ENCODE measurements at places on chromosomes 11 and 22. TPM values are rescaled to one million over a fixed set of nuclear protein-coding genes. Genes with fewer than 3 reads are reported as not detected.

SIK2 gene
- 40.2 TPM for total RNA-seq

- H3K36me3 ChIP-seq = peaks cover 25% of the 10 kb centered on the region
- H3K27ac ChIP-seq = peak overlapping the region; percentile 93
- peaks cover 81% of the 10 kb centered on the region for H3K4me1 ChIP-seq
- DNase-seq = peak; percentile 96
These were observed 14.2 kb downstream of the DTX4 start for GRCh38 chr11:59186130-59186594.

DNA sequence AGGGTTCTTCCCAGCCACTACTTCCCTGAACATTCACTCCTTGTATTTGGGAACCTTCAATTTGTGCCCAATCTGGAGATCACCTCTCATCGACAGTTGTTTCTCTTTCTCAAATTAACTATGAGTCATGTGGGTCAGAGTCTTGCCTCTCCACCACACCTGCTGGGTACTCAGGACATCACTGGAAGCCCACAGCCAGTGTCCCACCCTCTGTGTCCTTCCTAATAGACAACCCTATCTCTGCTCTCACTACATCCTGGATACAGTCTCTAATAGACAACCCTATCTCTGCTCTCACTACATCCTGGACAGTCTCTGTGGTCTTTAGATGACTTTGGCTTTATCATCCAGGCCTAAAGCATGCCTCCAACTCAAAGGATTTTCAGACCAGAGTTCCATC, 70.1 kb downstream of the ARL14EP start:
- no peaks in the 10 kb centered on the region for H3K27me3 ChIP-seq
- no peak overlapping the region for H3K27ac ChIP-seq
- H3K4me1 ChIP-seq = no peaks in the 10 kb centered on the region
- H3K4me3 ChIP-seq = no peak overlapping the region
- no peak for DNase-seq

DNA sequence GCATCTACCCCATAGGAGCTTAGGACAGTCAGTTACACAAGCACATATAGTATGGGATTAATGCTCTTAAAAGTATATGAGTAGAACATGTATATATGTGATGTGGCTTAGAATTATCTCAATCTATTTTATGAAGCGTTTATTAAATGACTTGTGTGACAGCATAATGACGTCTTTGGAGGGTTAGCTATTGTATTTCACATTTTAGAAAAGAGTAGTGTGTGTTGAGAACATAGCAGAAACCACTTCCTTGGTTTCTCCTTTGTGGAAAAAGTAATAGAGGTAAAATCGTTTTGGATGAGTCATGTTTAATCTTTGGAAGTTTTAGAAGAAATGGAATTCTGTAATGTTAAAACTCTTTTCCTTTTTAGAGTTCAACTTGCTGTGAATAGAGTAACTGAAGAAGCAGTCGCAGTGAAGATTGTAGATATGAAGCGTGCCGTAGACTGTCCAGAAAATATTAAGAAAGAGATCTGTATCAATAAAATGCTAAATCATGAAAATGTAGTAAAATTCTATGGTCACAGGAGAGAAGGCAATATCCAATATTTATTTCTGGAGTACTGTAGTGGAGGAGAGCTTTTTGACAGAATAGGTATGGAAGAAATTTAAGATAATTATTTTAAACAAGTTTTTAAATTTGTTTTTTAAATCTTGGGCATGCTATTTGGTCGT, 2.4 kb downstream of the CHEK1 start:
- peaks cover 8% of the 10 kb centered on the region for H3K4me1 ChIP-seq
- H3K27me3 ChIP-seq = no peaks in the 10 kb centered on the region
- peak overlapping the region; percentile 68 for H3K4me3 ChIP-seq
- peaks cover 3% of the 10 kb centered on the region for H3K36me3 ChIP-seq
- no peak for DNase-seq
- peak overlapping the region; percentile 92 for H3K27ac ChIP-seq

SLC22A8 gene
- not detected for total RNA-seq

DNA sequence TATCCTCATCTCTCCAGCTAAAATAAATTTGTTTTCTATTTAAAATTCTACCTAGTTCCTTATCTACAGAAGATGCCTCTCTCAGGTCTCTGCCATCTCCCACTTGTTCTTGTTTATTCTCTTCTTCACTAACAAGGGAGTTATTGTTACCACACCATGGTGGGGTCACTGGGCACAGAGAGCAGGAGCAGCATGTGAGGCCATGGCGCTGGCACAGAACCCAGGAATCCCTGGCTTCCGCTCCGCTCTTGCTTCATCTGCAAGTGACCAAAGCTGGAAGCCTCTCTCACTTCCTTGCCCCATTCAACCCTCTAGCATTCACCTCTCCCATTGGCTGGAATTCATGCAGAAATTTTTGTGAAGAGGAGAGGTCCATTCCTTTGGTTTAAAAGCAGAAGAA, 190.7 kb upstream of the NCAM1 start:
- no peak overlapping the region for H3K27ac ChIP-seq
- H3K4me3 ChIP-seq = no peak overlapping the region
- no peak for DNase-seq
- no peaks in the 10 kb centered on the region for H3K4me1 ChIP-seq

DNA sequence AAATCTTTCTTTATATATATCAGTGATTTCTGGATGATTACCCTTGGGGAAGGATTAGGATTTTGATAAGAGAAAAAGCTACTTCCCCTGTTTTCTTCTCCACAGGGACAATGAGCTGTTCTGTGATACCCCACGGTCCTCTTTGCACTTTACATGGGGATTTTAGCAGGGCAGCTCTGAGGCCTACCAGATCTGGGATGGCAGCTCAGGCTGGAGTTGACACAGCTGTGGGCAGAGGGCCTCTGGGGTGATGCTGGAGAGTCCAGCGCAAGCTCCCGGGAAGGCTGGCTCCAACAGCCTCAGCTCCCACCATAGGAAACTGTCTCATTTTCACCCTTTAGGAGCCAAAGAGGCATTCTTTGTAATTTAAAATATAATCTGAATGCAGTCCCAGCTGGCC, 383.8 kb upstream of the NARS2 start:
- no peaks in the 10 kb centered on the region for H3K36me3 ChIP-seq
- H3K27ac ChIP-seq = no peak overlapping the region
- H3K27me3 ChIP-seq = 0 out of 2 replicates have a peak, but pooled peaks cover 1% of the 10 kb centered on the region
- H3K4me1 ChIP-seq = no peaks in the 10 kb centered on the region

GRCh38 chr11:69968396-69969347, 109.4 kb upstream of the ANO1 start:
- no peaks in the 10 kb centered on the region for H3K27me3 ChIP-seq
- DNase-seq = no peak
- H3K4me1 ChIP-seq = peaks cover 81% of the 10 kb centered on the region
- H3K36me3 ChIP-seq = no peaks in the 10 kb centered on the region

DNA sequence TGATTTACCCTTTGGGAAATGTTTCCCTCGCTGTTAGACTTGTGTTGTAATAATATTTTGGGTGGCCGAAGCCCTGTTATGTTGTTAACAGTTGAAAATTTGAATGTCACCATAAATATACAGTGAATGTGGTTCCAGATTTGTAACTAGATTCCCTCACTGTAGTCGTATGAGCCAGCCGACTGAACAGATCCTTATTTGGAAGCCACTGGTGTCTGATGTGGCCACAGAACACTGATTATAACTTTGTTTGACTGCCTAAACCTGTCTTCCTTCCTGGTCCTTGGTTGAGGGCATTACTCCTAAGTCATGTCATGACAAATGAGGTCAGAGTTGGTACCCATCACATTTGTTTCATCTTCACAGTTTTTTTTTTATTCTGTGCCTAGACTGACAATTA, 45.4 kb downstream of the YAP1 start:
- H3K36me3 ChIP-seq = no peaks in the 10 kb centered on the region
- peaks cover 37% of the 10 kb centered on the region for H3K4me1 ChIP-seq
- no peak for DNase-seq
- H3K27ac ChIP-seq = no peak overlapping the region
- H3K27me3 ChIP-seq = no peaks in the 10 kb centered on the region

DNA sequence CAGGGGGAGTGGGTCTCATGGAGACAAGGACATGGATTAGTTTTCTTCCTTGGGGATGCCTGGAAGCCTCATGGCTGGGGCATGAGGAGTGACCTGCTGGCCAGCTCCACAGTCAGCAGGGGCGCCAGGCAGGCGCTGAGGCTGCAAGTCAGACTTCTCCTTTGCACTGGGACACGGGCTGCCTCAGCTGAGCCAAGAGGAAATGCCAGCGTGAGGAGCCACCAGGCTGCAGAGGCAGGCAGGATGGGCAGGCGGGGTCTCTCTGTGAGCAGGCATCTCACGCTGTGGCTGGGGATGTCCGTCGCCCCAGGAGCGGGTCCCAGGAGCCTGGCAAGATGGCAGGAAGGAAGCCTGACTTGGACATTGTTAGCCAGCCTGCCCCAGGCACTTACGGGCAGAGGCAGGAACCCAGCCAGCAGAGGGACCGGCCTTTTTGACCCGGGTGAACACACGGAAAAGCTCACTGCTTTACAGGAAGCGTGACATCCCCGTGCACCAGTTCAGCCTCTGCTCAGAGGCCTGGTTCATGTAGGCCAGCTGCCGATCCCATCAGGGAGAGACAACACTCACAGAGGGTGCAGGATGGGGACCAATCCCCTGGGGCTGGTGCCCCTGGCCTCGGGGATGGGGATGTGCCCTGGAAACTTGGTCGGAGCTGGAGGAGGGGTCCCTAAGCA, 10.2 kb downstream of the GNB1L start:
- no peak overlapping the region for H3K4me3 ChIP-seq
- no peaks in the 10 kb centered on the region for H3K36me3 ChIP-seq

- peaks cover 40% of the 10 kb centered on the region for H3K4me1 ChIP-seq
- H3K27me3 ChIP-seq = no peaks in the 10 kb centered on the region
- no peak overlapping the region for H3K4me3 ChIP-seq
- DNase-seq = no peak
These were observed 261.2 kb downstream of the CADM1 start for GRCh38 chr11:115242982-115243381.

DNA sequence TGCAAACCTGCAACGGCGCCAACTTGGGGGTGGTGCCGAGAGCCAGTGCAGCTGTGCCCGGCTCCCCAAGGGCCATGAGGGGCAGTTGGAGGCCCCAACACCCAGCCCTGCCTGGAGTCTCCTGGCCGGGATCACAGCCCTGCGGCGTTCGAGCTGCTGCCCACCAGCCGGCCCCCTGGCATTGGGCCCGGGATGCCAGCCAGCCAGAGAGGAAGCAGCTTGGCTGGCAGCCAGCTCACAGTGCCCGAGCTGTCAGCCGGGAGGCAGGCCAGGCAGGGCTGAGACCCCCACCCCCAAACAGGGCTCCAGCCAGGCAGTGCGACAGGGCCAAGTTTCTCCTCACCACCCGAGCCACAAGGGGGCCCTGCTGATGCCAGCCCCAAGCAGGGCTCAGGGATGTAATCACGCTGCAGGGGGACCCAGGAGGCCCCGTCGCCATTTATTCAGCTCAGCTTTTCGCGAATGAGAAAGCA, 26.0 kb upstream of the TCF20 start:
- H3K27ac ChIP-seq = no peak overlapping the region
- no peak for DNase-seq

GRCh38 chr11:8720352-8720751, 37.8 kb downstream of the RPL27A start:
- no peak for DNase-seq
- H3K36me3 ChIP-seq = peaks cover 1% of the 10 kb centered on the region
- peaks cover 78% of the 10 kb centered on the region for H3K4me1 ChIP-seq
- no peaks in the 10 kb centered on the region for H3K27me3 ChIP-seq
- peak overlapping the region; percentile 90 for H3K27ac ChIP-seq
- no peak overlapping the region for H3K4me3 ChIP-seq

DNA sequence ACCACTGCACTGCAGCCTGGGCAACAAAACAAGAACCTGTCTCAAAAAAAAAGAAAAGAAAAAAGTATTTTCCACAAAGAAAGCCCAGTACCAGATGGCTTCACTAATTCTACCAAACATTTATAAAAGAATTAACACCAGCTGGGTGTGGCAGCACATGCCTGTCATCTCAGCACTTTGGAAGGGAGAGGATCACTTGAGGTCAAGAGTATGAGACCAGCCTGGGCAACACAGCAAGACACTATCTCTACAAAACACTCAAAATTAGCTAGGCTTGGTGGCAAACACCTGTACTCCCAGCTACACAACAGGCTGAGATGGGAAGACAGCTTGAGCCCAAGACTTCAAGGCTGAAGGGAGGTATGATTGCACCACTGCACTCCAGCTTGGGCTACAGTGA, 20.1 kb downstream of the RSF1 start:
- H3K4me1 ChIP-seq = peaks cover 39% of the 10 kb centered on the region
- H3K36me3 ChIP-seq = peaks cover 3% of the 10 kb centered on the region
- no peak for DNase-seq
- H3K4me3 ChIP-seq = no peak overlapping the region

DNA sequence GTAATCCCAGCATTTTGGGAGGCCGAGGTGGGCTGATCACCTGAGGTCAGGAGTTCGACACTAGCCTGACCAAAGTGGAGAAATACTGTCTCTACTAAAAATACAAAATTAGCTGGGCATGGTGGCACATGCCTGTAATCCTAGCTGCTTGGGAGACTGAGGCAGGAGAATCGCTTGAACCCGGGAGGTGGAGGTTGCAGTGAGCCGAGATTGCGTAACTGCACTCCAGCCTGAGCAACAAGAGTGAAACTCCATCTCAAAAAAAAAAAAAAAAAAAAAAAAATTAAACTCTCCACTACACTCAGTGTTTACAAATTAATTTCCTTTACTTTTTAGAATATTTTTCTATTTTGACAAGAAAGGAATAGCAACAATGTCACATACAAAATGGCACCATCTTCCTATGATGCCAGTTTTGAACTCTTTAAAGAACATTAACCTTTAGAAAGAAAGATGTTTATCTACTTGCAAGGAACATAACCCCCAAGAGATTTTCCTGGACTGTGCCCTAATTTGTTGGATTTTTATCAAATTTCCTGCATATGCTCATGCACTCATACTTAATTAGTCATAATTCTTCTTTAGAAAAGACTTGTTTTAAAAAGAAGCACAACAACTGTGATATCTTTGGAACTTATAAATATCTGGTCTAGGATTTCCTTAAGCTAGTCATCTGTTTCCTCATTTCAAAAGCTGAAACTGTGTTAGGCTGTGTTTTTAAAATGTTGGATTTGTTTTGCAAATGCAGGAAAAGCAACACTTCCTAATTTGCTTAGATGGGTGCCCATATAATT, 22.6 kb upstream of the HIPK3 start:
- DNase-seq = no peak
- H3K27ac ChIP-seq = no peak overlapping the region
- peaks cover 13% of the 10 kb centered on the region for H3K4me1 ChIP-seq

OR51B5 gene
- total RNA-seq = not detected

- H3K27ac ChIP-seq = no peak overlapping the region
- H3K4me1 ChIP-seq = peaks cover 29% of the 10 kb centered on the region
- H3K4me3 ChIP-seq = no peak overlapping the region
- peaks cover 5% of the 10 kb centered on the region for H3K36me3 ChIP-seq
These were observed 31.2 kb downstream of the GAB2 start for GRCh38 chr11:78386215-78386941.

DNA sequence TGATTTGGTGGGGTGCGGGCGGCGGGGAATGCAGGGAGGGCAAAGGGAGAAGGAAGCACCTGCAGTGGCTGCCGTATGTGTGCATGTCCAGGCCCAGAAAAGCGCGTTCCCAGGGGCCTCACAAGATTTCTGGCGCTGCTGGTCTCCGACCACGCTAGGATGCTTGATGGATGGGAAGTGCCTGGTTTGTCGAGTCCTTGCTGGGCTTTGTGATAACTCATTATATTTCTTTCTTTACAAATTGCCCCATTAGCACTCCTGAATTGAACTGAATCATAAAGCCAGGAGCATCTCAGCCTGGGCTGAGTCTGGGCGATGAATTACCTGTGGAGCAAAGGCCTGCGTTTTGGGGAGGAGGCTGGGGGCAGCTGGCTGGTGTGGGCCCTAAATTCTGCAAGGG, 69.2 kb upstream of the LMO1 start:
- no peak overlapping the region for H3K27ac ChIP-seq
- H3K27me3 ChIP-seq = no peaks in the 10 kb centered on the region
- no peak for DNase-seq
- H3K4me1 ChIP-seq = no peaks in the 10 kb centered on the region
- H3K4me3 ChIP-seq = no peak overlapping the region
